ENCODE measurements at places on chromosomes 1 and 21.

DNA sequence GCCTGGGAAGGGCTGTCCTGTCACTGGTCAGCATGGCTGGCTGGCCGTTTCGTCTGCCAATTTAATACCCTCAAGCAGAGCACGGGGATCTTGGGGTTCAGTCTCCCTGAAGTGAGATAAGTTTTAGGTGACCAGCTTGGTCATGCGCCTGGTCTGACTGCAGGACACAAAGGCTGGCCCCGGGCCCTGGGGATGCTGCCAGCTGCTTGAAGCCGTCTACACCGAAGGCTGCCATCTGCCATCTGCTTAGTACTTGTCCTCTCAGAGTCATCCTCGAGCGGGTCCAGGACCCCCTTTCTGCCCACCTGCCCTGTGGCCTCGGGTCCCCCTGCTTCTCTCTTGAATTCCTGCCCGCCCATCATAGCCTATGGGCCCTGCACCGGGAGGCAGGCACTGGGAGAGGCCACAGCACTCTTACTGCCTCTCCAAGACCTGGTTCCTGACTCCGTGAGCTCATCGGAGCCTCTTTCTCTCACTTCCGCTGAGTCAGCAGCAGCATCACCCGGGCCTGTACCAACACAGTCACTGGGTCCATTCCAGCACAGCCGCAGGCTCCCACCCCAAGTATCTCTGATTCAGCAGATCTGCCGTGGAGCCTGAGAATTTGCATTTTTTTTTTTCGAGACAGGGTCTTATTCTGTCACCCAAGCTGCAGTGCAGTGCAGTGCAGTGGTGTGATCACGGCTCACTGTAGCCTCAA, 7.0 kb downstream of the FBLIM1 start:
- H3K36me3 ChIP-seq, result peaks cover 38% of the 10 kb centered on the region
- no peaks in the 10 kb centered on the region for H3K27me3 ChIP-seq
- DNase-seq, result no peak
- H3K27ac ChIP-seq, result peak overlapping the region; percentile 91
- H3K4me3 ChIP-seq, result no peak overlapping the region

- no peak for DNase-seq
- peaks cover 20% of the 10 kb centered on the region for H3K4me1 ChIP-seq
- H3K27ac ChIP-seq, result no peak overlapping the region
Observed at GRCh38 chr1:56320464-56321149, 258.8 kb downstream of the PLPP3 start.

DNA sequence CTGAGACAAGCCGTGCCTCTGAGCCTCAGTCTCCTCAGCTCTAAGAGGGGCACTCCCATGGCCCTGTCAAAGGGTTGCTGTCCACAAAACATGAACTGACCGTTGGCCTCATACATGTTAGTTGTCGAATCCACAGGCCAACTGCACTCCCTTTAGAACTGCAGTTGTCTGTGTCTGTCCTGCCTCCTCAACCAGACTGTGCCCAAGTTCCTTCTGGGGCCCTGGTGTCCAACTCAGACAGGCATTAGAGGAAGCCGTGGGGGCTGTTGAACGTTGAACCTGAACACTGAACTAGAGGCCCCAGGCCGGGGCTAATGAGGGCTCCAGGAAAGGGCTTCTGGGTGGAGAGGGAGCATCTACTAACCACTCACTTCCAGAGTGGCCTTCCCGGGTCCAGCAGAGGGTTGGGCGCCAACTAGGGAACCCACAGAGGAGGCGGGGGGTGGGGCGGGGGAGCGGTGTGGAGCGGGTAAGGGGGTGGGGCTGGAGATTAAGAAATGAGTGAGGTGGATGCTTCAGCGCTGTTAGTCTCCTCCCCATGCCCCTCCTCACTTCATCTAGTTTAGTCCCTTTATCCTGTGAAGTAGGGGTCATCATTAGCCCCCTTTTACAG, at the start of gene RAB42:
TSS of gene RAB42 (plus strand) at position 558 of the 613 bp plus-strand sequence. CDS start 247 bp downstream, outside the sequence.
- peak; percentile 38 for DNase-seq
- peaks cover 30% of the 10 kb centered on the region for H3K27me3 ChIP-seq
- peak within 1 kb of the TSS; percentile 84 for H3K4me3 ChIP-seq
- H3K27ac ChIP-seq, result no peak within 1 kb of the TSS
- H3K4me1 ChIP-seq, result peaks cover 27% of the 10 kb centered on the region

DNA sequence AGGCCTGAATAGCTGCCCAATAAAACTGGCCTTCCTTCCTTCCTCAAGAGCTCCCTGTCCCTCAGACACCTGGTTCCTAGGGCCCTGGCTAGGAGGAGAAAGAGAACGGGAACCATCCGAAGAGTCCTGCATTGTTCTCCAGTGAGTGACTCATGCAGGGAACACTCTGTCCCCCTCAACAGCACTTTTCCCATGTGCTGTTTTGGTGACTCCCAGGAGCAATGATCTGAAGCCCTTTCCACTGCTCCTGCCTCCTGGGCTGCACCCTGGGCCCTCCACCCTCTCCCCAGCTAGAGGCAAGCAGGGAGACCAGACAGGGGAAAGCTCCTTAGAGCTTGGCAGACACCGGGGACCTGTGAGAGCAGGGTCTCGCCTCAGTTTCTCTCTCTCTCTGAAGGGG, 18.9 kb downstream of the TNNT2 start:
- H3K27ac ChIP-seq, result no peak overlapping the region
- no peak overlapping the region for H3K4me3 ChIP-seq
- DNase-seq, result no peak
- no peaks in the 10 kb centered on the region for H3K36me3 ChIP-seq

- H3K27ac ChIP-seq, result peak overlapping the region; percentile 94
- peaks cover 88% of the 10 kb centered on the region for H3K36me3 ChIP-seq
- H3K4me1 ChIP-seq, result peaks cover 33% of the 10 kb centered on the region
- peaks cover 3% of the 10 kb centered on the region for H3K27me3 ChIP-seq
- no peak overlapping the region for H3K4me3 ChIP-seq
Observed at GRCh38 chr1:116982319-116983004, 19.1 kb upstream of the CD101 start.

- no peak overlapping the region for H3K4me3 ChIP-seq
- peaks cover 33% of the 10 kb centered on the region for H3K4me1 ChIP-seq
- H3K36me3 ChIP-seq, result no peaks in the 10 kb centered on the region
Observed at GRCh38 chr21:41703857-41704501, 62.9 kb downstream of the RIPK4 start.

All from nephron progenitor cell (in vitro differentiated cells).